Tibial nerve (tissue), 4 donors: ENCODE measurements at places on chromosomes 6 and 20.

DNA sequence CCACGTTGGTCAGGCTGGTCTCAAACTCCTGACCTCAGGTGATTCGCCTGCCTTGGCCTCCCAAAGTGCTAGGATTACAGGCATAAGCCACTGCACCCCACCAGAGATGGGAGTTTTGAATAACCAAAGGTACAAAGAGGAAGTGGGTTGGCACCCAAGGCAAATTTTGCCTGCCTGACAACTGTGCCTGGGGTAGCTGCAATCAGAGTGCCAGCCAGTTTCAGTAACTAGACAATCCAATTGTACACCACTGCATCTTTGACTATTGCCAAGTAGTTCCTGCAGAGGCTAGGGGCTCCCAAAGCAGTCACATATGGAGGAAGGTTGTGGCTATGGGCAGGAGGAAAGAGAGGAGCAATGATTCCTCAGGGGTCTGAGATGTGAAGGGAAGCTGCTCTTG is 16.6 kb downstream of the ZC3H12D start:
- DNase-seq, result no peak

- DNase-seq, result no peak
Observed at GRCh38 chr6:144335914-144336313, 50.8 kb downstream of the UTRN start.

GRCh38 chr6:126427713-126428112 is 87.8 kb downstream of the CENPW start:
- no peak for DNase-seq

DNA sequence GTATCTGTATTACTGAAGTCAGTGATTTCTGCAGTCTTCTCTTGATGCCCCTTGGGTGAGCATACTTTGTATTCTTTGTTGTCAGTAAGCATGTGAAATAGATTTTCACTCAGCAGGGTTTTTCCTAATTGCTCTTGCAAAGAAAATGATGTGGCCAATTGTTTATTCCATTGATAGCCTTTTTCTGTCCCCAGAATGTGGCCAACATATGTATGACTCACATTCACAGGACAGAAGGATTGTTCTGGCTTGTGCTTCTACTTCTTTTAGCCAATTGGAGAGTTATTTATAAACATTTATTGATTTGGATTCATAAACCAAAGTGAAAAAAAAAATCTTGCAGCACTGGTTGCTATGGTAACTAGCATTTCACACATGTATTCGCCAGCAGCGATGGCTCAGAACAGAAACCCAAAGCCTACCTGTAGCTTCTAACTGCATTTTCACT is 54.4 kb upstream of the RBM24 start:
- DNase-seq, result no peak
